ENCODE measurements at places on chromosomes 5 and 9. TPM values are rescaled to one million over a fixed set of nuclear protein-coding genes. Genes with fewer than 3 reads are reported as not detected.

CNTLN gene
- 5.7 TPM for total RNA-seq

ENTREP1 gene
- total RNA-seq = 1.8 TPM

CCDC171 gene
- total RNA-seq = 2.1 TPM

TRIM36 gene
- total RNA-seq = 5.4 TPM

PHYHD1 gene
- total RNA-seq = not detected

THBS4 gene
- 1.3 TPM for total RNA-seq

NR5A1 gene
- total RNA-seq = not detected

PTCH1 gene
- 7.6 TPM for total RNA-seq

INVS gene
- 14.2 TPM for total RNA-seq

ACSL6 gene
- 0.86 TPM for total RNA-seq

SPATA6L gene
- 7.1 TPM for total RNA-seq

CA9 gene
- total RNA-seq = 0.76 TPM

CBY3 gene
- not detected for total RNA-seq

SHOC1 gene
- total RNA-seq = not detected

FER gene
- total RNA-seq = 32.9 TPM

SHISAL2B gene
- not detected for total RNA-seq

FABP6 gene
- 1.6 TPM for total RNA-seq

ADAMTS12 gene
- 1.2 TPM for total RNA-seq

NXNL2 gene
- 1.4 TPM for total RNA-seq

CYLC2 gene
- not detected for total RNA-seq

DENND1A gene
- total RNA-seq = 13.0 TPM

ARL14EPL gene
- 0.66 TPM for total RNA-seq

LCN9 gene
- total RNA-seq = not detected

PAX5 gene
- not detected for total RNA-seq

SLC6A3 gene
- not detected for total RNA-seq

FOXD4L6 gene
- total RNA-seq = 0.28 TPM

SARDH gene
- not detected for total RNA-seq

SLC6A18 gene
- not detected for total RNA-seq

AQP7 gene
- 1.2 TPM for total RNA-seq

FAM169A gene
- 13.4 TPM for total RNA-seq

PCA3 gene
- total RNA-seq = not detected

ENTPD2 gene
- 3.8 TPM for total RNA-seq

DND1 gene
- total RNA-seq = 2.8 TPM

ANKRD33B gene
- total RNA-seq = 2.9 TPM

ORM1 gene
- not detected for total RNA-seq

AIF1L gene
- total RNA-seq = 27.2 TPM

GRIA1 gene
- total RNA-seq = not detected

ABO gene
- 3.3 TPM for total RNA-seq

ZNF883 gene
- total RNA-seq = 2.2 TPM

CARTPT gene
- not detected for total RNA-seq

PCDHGA2 gene
- not detected for total RNA-seq

FLT4 gene
- total RNA-seq = not detected

ANKRD31 gene
- total RNA-seq = 1.5 TPM

IL4 gene
- total RNA-seq = not detected

DIRAS2 gene
- 1.7 TPM for total RNA-seq

ZNF474 gene
- total RNA-seq = 0.29 TPM

All from Calu3 (cell line).